Fibroblast of the aortic adventitia (primary cell): ENCODE measurements at places on chromosomes 1 and 21. TPM values are rescaled to one million over a fixed set of nuclear protein-coding genes. Genes with fewer than 3 reads are reported as not detected.

The B4GALT2 gene
- 19.7 and 99.1 TPM in 2 replicates for total RNA-seq

The SPRR2G gene
- not detected in 2 replicates for total RNA-seq

The KCNE2 gene
- not detected in 2 replicates for total RNA-seq

The ALX3 gene
- 0.09 TPM in 1 of 2 replicates, not detected in the other for total RNA-seq

The S100A2 gene
- total RNA-seq = 3.3 TPM in 1 of 2 replicates, not detected in the other

The SLC30A2 gene
- total RNA-seq = not detected in 2 replicates
